Activated naive CD8-positive, alpha-beta T cell treated with anti-CD3 and anti-CD28 coated beads, Interleukin-2, amount 50 U/mL, for 16 hours (primary cell): ENCODE measurements at places on chromosomes 1 and 21.

DNA sequence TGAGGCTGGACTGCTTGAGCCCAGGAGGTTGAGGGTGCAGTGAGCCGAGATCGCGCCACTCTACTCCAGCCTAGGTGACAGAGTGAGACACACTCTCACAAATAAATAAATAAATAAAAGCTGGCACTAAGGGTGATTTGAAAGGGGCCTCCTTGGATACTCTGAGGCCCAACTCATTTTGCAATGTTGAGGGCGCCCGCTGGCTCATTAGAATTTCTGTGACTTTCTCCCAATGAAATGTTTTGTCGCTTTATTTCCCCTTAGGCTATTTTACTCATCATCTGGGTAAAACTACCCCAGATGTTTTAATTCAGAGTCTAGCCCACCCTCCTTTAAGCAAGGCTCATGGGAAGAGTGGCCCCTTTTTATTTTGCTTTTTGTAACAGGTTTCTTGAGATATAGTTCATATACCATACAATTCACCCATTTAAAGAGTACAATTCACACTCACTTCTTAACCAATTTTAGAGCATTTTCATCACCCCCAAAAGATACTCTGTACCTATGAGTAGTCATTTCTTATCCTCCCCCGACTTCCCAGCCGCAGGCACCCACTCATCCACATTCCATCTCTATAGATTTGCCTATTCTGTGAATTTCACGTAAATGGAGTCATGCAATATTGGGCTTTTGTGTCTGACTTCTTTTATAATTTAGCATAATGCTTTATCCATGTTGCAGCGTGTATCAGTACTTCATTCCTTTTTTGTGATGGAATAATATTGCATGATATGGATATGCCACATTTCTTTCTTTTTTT lies 259.1 kb downstream of the KAZN start:
- no peak for DNase-seq

- DNase-seq = no peak
Observed at GRCh38 chr21:36756527-36756926, 57.6 kb downstream of the SIM2 start.

DNA sequence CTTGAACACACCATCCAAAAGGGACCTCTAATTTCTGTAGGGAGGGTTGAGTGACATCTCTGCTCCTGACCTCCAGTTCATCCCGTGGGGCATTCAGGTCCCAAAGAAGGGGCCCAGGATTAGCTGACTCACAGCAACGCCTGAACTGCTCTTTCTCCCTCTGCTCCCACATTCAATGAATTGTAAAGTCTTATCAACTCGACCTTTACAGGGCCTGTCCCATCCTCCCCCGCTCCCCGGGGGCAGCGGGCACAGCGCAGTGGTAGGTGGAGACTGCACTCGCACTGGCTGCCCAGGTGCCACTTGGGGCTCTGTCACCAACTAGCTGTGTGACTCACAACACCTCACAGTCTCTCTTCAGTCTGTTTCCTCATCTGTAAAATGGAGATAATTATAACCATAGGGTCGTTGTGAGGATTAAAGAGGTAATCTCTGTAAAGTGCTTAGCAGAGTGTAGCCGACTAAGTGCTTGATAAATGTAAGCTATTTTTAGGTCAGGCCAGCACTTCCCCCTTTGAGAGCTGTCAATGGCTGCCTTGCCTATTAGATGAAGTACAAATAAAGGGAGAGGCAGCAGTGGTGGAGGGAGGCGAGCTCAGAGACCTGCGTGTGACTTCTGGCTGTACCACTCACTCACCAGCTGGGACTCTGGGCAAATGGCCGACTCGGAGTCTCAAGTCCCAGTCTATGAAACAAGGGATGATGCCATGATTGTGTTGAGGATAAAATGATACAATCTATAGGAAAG lies 637 bp upstream of the MYBPHL start:
- no peak for DNase-seq

- DNase-seq = no peak
Observed at GRCh38 chr1:109444346-109444745, 18.1 kb upstream of the PSMA5 start.

DNA sequence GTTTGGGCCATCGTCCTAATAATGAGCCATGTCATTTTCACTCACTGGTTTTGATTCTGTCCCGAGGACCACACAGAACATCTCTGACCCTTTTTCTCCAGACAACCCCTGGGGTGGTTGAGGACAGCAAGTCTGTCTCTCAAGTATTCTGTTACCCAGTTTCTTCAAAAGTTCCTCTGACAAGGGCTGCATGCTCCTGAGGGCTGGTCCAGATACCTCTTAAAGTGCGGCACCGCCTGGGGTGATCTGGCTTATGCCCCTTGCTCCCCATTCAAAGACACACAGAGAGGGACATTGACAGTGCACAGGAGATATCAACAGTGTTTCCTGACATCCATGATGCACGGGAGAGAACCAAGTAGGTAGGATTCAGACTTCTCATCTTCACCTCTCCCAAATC lies 132.9 kb upstream of the EDN2 start:
- no peak for DNase-seq

DNA sequence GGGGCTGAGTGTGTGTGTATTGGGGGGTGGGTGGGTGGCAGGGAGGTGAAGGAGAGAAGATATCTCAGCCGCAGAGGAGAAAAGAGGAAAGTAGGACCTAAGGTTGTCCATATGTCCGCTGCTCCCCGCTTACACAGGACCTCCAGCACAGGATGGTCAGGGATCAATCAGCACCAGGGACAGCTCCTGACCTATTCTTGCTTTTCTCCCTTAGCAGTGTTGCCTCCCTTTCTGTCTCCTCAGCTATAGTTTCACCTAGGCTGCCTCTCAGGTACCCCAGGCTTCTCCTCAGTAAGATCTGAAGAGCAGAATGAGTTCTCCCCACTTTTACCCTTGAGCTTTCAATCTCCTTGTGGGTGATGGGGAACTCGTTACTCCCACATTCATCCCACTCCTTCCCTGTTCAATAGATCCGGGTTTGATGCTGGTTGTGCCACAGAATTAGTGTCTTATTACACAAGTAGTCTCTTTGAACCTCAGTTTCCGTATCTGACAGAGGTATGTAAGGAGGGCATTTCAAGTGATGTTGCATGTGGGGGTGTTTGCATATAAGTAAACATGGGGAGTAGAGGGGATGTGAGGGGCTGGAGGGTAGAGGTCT lies 1.4 kb upstream of the DPH2 start:
- no peak for DNase-seq

GRCh38 chr21:42093991-42094421 lies 22.9 kb downstream of the UMODL1 start:
- no peak for DNase-seq

GRCh38 chr1:161723459-161724141 lies 2.3 kb downstream of the FCRLB start:
- no peak for DNase-seq

GRCh38 chr1:81617308-81617967 lies 183.3 kb upstream of the ADGRL2 start:
- DNase-seq = no peak

- DNase-seq = no peak
Observed at GRCh38 chr1:228348708-228349467, 57.7 kb downstream of the TRIM11 start.

- DNase-seq = no peak
Observed at GRCh38 chr1:190049314-190049713, 428.4 kb downstream of the BRINP3 start.

DNA sequence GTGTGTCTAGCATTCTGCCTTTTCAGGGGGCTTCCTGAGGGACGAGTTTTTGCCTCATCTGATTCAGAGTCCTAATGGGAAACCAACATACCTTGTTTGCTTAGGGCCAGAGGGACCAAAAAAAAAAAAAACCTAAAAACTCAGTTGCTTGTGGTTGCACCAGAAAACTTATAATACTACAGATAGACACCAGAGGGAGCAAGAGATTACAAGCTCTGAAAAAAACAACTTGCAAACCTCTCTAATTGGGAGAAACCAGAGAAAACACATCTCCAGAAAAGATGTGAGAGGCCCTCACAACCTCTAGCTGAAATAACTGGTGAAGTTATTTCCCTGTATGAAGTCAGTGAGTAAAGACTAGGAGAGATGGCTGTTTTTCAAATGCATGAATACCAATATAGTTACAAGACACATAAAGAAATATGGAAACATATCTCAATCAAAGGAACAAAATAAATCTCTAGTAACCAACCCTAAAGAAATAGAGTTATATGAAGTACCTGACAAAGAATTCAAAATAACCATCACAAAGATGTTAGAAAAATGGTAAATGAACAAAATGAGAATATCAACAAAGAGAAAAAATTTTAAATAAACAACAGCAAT lies 233.7 kb upstream of the NFIA start:
- no peak for DNase-seq

- no peak for DNase-seq
Observed at GRCh38 chr1:119253366-119253765, 112.9 kb upstream of the WARS2 start.

- no peak for DNase-seq
Observed at GRCh38 chr21:42169758-42170157, 49.2 kb upstream of the ABCG1 start.

DNA sequence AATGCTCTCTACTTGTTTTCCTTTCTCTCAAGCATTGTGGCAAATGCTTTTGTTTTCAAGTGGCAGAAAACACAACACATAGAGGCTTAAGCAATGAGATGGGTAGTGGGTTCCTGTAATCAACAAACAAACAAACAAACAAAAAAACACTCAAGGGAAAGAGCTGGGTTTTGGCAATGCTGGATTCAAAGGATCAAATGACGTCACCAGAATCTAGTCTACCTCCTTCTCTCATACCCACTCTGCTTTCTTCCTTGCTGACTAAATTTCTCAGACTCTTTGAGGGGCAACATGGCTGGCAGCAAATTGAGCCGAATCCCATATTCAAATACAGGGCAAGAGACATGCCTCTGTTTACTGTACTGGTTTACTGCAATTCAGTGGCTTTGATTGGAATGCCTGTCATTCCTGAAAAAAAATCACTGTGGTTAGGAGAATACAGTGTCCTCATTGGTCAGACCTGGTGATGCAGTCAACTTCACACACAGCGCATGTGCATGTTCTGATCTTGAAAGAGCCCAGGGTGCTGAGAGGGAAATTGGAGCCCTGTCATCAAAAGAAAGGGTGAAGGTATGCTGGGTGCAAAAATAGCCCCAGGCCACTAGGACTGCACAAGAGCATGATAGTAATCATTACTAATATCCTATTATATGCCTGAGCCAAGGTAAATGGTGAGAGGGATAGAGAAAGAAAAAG lies 356.2 kb downstream of the KCTD3 start:
- DNase-seq = no peak

- DNase-seq = no peak
Observed at GRCh38 chr1:202101184-202101583, 21.5 kb upstream of the GPR37L1 start.

DNA sequence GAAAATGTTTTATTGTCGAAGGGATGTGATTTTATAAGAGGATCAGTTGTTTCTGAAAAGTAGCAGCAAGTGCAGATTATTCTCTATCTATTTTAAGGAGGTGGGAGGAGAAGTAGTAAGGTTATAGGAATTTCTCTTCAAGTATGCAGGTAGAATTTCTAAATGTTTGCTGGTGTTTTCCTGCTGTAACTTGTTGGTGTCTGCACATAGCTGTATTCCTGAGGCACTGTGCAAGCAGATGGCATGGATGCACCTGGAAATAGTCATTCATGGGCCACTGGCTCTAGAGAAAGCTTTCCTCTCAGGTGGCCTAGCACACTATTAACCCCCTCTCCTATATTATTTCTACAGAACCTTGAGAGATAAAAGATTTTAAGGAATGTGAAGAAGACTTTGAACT lies 30.3 kb upstream of the PODN start:
- no peak for DNase-seq

- DNase-seq = no peak
Observed at GRCh38 chr1:184362876-184363275, 24.0 kb upstream of the C1orf21 start.

DNA sequence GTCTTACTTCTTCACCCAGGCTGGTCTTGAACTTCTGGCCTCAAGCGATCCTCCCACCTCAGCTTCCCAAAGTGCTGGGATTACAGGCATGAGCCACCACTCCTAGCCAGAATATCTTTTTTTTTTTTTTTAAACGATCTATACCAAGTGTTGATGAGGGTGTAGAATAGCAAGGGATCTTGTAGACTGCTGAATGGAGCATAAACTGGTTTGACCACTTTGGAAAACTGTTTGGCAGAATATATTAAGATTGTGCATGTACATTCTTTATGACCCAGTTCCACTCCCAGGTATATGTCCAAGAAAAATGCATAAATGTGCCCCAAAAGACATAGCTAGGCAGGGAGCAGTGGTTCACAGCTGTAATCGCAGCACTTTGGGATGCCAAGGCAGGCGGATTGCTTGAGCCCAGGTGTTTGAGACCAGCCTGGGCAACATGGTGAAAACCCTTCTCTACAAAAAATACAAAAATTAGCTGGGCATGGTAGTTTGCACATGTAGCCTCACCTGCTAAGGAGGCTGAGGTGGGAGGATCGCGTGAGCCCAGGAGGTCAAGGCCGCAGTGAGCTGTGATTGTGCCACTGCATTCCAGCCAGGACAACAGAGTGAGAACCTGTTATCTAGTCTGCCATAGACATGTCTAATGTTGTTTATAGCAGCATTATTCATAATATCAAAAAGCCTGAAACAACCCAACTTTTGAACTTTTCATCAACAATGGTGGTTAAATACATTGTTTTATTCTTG lies 184.0 kb downstream of the VPS13D start:
- no peak for DNase-seq

GRCh38 chr1:29358183-29358582 lies 121.9 kb downstream of the PTPRU start:
- no peak for DNase-seq

DNA sequence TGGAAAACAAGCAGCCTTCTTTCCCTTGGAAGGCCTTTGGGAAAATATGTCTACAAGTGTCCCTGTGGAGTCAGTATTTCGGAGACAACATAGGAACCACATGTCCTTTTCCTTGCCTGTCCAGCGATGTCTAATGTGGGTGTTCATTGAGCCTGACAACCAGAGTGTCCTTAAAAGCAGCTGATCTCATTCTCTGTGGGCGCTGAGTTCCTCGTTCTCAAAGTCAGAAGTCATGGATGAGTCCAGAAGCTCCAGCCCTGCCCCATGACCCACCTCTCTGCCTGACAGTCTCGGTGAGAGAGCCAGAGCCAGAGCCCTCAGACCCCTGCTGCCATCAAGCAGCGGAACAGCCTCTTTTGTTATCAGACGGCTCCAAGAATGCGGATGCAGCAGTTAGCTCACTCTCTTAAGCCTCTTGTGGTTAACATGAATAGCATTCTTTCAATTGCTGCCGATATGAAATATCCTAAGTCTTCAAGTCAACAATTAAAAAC lies 329.2 kb downstream of the TGFB2 start:
- DNase-seq = no peak

GRCh38 chr1:220811695-220812094 lies 25.0 kb downstream of the MTARC1 start:
- DNase-seq = no peak

DNA sequence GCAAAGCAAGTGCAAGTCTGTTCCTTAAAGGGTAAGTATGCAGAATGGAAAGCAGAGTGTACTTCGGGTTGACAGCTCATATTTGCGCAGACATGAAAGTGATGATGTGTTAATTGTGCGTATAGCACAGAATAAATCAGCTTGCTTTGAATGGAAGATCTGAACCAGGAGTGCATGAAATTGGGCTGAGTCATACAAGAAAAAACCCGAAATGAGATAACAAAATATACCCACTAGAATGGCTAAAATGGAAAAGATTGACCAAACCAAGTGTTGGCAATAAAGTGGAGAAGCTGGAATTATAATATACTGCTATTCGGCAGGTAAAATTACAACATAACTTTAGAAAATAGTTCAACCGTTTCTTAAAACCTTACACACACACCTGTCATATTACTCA lies 28.5 kb downstream of the CR1L start:
- DNase-seq = no peak

GRCh38 chr1:87765681-87766070 lies 437.0 kb downstream of the LMO4 start:
- no peak for DNase-seq

GRCh38 chr1:83781667-83782066 lies 217.3 kb downstream of the TTLL7 start:
- no peak for DNase-seq
